Left renal pelvis (tissue), 4 donors: ENCODE measurements at places on chromosomes 1 and 21. TPM values are rescaled to one million over a fixed set of nuclear protein-coding genes. Genes with fewer than 3 reads are reported as not detected.

Gene IPP
- 32.0 TPM for polyA plus RNA-seq

Gene RIIAD1
- 0.76 TPM for polyA plus RNA-seq

Gene GJA4
- 18.6 TPM for polyA plus RNA-seq

Gene DCDC2B
- 0.34 TPM for polyA plus RNA-seq

Gene RGS8
- 0.03 TPM for polyA plus RNA-seq

Gene SPATA21
- polyA plus RNA-seq, result not detected

Gene LCE1B
- polyA plus RNA-seq, result not detected

Gene OLFML2B
- 11.8 TPM for polyA plus RNA-seq

Gene VWA5B1
- polyA plus RNA-seq, result 0.40 TPM

Gene SH3BGRL3
- polyA plus RNA-seq, result 119 TPM

Gene PDZK1IP1
- polyA plus RNA-seq, result 1.6 TPM

Gene SYT14
- polyA plus RNA-seq, result 0.39 TPM

Gene COL24A1
- 1.7 TPM for polyA plus RNA-seq

Gene PTPRC
- 5.6 TPM for polyA plus RNA-seq

Gene S100A2
- 11.8 TPM for polyA plus RNA-seq

Gene LORICRIN
- polyA plus RNA-seq, result not detected

Gene GSTM1
- polyA plus RNA-seq, result 112 TPM

Gene NFASC
- polyA plus RNA-seq, result 14.2 TPM

Gene PGLYRP3
- polyA plus RNA-seq, result not detected

Gene CRYAA
- not detected for polyA plus RNA-seq

Gene LRRC38
- 7.7 TPM for polyA plus RNA-seq

Gene RNF207
- polyA plus RNA-seq, result 15.7 TPM

Gene NMNAT2
- polyA plus RNA-seq, result 12.9 TPM

Gene FCRL2
- not detected for polyA plus RNA-seq

Gene PWP2
- 3.5 TPM for polyA plus RNA-seq

Gene DAB1
- polyA plus RNA-seq, result 7.4 TPM

Gene C1QB
- polyA plus RNA-seq, result 9.8 TPM

Gene IFI44
- polyA plus RNA-seq, result 21.6 TPM

Gene RAB7B
- 3.8 TPM for polyA plus RNA-seq

Gene INAVA
- polyA plus RNA-seq, result 43.7 TPM

Gene TBX15
- polyA plus RNA-seq, result 0.26 TPM

Gene S100A14
- polyA plus RNA-seq, result 29.2 TPM

Gene BRDT
- polyA plus RNA-seq, result not detected

Gene CRP
- not detected for polyA plus RNA-seq

Gene EEIG2
- 17.1 TPM for polyA plus RNA-seq

Gene PACC1
- 14.5 TPM for polyA plus RNA-seq

Gene NTMT2
- not detected for polyA plus RNA-seq

Gene OLIG2
- not detected for polyA plus RNA-seq

Gene ANGPTL3
- polyA plus RNA-seq, result 3.9 TPM

Gene LEPR
- 24.4 TPM for polyA plus RNA-seq
